NCI-H82 (cell line): ENCODE measurements at places on chromosomes 5 and 9.
A peak's percentile ranks its signal among the peaks of the same experiment; 100 is the strongest.

DNA sequence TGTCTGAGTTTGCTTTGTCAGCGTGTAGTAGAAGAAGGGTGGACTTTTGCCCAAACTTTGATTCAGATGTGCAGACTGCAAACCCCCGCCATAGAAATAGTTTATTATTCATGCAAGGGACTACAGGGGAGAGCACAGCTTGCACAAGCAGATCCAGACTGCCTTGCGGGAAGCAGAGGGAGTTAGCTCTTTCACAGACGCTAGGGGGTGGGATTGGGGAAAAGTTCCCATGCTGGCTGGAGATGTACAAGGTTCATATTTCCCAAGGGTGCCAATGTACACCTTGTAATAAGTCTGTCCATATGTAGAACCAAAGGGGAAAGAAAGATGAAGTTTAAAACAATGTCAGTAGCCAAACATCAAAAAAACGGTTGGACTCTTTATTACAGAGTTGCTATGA is 749.7 kb upstream of the COX7C start:
- DNase-seq = no peak

GRCh38 chr5:153571162-153571561 is 80.7 kb downstream of the GRIA1 start:
- no peak for DNase-seq

DNA sequence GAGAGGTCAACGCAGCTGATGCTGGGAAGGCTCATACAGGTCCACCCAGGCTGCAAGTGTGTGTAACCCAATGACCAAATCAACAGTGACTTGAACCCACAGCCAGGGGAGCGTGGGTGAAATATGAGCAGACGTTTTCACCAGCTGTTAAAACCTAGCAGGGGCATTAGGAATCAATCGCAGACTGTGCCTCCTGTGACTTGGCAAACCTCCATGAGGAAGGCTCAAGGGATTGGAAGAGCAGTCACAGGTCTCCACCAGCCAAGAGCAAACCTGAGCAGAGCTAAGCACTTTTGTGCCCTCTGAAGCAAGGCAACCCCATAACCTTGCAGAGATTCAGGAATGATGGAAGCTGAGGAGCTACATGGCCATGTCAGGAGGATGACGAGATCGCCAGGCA is 25.5 kb downstream of the INSYN2B start:
- peak; percentile 54 for DNase-seq

GRCh38 chr5:108271127-108271526 is 110.8 kb downstream of the FBXL17 start:
- no peak for DNase-seq

- peak; percentile 26 for DNase-seq
Observed at GRCh38 chr5:69295088-69295754, 37.4 kb downstream of the CCDC125 start.

DNA sequence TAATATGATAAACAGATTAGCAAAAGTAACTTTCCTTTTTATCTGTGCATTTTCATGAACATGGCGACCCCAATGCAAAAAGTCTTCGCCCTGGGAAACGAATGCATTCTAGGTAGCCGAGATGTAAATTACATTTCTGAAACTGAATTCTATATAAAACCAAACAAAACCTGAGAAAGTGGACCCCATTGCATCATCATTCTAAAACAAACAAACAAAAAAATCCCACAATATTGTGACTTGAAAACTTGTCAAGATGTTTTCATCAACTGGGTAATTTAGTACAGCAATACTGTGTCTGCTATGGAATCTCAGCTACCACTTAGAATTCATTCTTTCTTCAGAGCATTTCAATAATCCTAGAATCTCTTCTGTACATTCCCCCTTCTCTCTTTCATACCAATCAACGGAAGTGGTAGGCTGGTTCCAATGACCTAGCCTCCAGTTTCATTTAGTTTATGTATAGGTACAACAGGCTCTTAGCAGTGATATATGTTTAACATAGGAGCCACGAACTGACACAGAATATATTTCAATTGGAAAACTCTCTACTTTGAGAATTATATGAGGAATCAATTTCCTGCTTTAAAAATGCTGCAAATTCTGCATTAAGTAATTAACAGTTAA is 85.6 kb downstream of the FBXW11 start:
- no peak for DNase-seq

GRCh38 chr5:177509991-177510566 is 453 bp upstream of the DOK3 start:
- peak; percentile 14 for DNase-seq

DNA sequence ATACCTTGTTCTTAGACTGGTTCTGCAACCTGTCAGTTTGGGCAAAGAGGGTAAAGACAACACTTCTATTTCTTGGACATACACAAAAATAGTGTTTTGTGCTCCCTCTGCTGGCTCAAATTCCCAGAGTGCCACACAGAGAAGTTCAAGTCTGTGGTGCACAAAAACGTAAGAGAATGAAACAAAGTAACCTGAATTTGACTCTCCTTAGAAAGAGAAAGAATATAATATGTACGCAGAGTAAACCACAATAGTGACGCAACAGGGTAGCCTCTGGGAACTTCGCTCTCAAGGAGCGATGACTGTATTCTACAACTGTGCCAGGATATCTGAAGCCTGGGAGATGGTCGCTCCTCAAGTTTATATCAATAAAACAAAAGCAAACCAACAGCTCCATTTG is 18.5 kb downstream of the DDX31 start:
- DNase-seq = no peak
